NCI-H1694 treated with DMSO at 0.1 percent for 48 hours (cell line): ENCODE measurements at places on chromosomes 1 and 21.
A peak's percentile ranks its signal among the peaks of the same experiment; 100 is the strongest.

- no peak for DNase-seq
These were observed 62.1 kb downstream of the DEGS1 start for GRCh38 chr1:224245188-224245587.

GRCh38 chr21:37525810-37526209, 159.2 kb downstream of the DYRK1A start:
- no peak for DNase-seq

- no peak for DNase-seq
These were observed 4.7 kb upstream of the DENND2D start for GRCh38 chr1:111204983-111205713.

DNA sequence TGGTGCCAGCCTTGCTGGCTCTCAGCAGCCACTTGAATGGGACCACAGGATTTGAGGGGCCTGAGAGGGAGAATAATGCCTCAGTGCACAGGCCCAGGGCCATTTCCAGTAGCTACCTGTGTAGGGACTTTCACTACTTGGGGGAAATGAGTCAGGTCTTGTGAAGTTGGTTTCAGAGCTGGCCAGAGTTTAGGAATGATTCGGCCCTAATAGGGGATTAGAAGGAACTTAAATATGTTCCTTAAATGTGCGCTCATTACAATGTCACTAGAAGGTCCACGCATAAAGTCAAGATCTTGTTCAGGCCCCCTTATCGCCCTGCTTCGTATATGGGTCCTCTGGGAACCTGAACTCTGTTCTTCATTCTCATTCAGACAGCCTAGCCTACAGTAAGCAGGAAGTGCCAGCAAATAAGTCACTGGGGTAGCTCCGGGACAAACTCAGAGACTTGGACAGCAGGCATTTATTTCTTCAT, 5.6 kb upstream of the AKR1A1 start:
- no peak for DNase-seq

- DNase-seq = no peak
These were observed 327.3 kb downstream of the RWDD3 start for GRCh38 chr1:95561346-95561745.

- no peak for DNase-seq
These were observed 24.2 kb upstream of the KLHDC8A start for GRCh38 chr1:205380882-205381281.

- no peak for DNase-seq
These were observed 218.7 kb upstream of the FGGY start for GRCh38 chr1:59078070-59078800.

DNA sequence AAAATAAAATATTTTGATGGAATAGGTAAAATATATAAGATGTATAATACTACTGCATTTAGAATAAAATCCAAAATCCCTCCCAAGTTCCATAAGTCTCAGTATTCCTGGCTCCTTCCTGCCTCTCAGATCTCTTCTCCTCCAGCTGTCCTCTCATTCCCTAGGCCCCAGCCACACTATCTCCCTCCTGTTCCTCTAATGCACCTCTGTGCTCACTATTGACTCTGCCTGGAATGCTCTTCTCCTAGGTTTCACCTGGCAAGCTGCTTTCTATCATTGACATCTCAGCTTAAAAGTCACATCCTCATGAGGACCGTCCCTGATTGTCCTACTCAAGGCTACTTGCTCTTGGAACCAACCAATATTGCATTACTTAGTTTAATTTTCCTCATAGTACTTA, 7.2 kb downstream of the NME7 start:
- no peak for DNase-seq

DNA sequence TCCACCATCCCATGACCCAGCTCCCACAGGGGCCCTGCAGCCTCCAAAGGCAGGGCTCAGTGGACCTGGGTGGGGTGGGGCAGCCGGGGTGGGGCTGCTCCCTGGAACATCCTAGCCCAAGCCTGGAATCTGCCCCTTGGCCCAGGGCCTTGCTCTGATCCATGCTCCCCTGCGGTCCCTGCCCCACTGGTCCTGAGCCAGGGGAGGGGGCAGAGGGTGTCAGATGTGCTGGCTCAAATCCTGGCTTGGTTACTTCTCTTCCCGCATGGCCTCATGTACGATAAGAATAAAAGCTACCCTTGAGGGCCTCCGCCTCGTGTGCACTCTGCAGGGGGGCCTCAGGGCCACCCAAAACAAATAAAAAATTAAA, 819 bp downstream of the SLC25A34 start:
- DNase-seq = no peak

GRCh38 chr1:197526736-197527371, 248.4 kb downstream of the DENND1B start:
- peak; percentile 64 for DNase-seq

DNA sequence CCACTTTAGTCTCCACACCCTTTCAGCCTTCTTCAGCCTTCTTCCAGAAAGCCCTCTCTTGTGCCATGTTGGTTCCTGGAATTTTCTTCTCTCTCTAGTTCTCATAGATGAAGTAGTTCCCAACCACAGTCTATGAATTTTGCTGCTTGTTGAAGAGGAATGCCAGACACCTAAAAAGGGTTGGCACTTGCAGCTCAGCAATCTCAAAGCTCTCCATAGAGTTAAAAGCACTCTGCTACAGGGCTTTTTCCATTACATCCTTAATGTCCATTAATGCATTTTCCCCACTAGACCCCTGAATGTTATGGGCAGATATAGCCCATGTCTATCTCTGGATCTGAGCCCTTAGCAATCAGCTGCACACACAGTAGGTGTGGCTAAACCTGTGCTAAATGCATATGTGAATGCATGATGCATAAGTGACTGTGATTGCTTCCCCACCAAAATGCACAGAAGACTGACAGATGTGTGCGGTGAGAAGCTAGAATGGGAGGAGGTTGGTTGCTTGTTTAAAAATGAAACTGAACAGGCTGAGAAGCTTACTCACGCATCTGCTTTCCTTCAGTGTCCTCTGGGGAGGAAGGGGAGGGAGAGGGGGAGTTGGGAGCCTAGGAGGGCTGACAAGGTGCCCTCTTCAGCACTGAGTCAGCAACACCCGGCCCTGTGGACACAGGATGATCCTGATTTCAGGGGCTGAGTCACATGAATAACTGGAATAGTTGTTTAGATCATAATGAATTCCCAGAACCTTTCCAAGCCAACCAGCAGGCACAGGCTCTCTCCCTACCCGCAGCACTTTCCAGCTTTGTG, 146.1 kb upstream of the FGGY start:
- DNase-seq = peak; percentile 82

- DNase-seq = no peak
These were observed 13.2 kb upstream of the PRMT2 start for GRCh38 chr21:46622226-46622625.

- DNase-seq = no peak
These were observed 32.6 kb downstream of the RNF11 start for GRCh38 chr1:51268634-51269033.

- no peak for DNase-seq
These were observed 15.8 kb downstream of the ATG4C start for GRCh38 chr1:62799688-62800087.

- DNase-seq = no peak
These were observed 509 bp downstream of the GDAP2 start for GRCh38 chr1:117928881-117929342.

- DNase-seq = no peak
These were observed 48.5 kb upstream of the PBX1 start for GRCh38 chr1:164510435-164510834.

- DNase-seq = no peak
These were observed 255.7 kb downstream of the OMA1 start for GRCh38 chr1:58290685-58291372.

DNA sequence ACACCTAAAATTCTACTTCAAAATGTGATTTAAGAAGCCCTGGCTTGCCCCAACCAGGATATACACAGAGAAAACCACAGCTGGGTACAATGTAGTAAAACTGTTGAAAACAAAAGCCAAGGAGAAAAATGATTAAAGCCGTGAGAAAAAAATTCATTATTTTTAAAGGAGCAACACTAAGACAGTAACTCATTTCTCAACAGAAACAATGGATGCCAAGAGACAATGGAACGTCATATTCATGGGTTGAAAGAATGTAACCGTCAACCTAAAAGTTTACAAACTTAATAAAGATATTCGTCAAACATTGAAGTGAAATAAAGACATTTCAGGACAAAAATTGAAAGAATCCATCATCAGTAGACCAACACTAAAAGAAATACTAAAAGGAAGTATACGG, 340.9 kb downstream of the KIF26B start:
- no peak for DNase-seq

DNA sequence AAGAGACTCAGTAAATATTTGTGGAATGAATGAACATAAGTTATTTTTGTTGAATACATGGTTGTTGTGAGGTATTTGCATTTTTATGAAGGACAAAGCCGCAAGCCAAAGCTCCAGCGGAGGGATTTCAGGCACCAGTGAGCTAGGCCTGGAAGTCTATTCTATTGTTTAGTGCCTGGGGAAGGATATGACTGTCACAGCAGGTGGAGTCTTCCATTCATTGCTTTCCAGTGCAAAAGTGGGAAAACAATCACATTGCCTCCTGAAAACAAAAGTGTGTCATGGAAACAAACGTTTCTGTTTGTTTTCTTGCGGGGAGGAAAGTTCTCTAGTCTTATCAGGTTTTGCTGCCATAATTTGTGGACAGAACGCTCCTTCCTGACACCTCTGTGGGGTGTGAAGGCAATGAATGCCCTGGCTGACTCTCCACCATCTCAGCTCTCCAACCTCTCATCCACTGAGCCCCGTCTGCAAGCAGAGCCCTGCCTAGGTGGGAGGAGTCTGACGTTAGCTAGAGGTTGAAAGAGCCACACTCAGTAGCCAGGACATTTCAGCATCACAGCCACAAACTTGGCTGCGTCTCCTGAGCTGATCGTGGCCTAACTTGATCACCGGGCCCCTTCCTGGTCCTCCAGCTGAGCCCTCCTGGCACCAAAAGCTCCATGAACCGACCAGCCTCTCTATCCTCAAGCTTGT, 739.1 kb downstream of the MATN1 start:
- DNase-seq = no peak

DNA sequence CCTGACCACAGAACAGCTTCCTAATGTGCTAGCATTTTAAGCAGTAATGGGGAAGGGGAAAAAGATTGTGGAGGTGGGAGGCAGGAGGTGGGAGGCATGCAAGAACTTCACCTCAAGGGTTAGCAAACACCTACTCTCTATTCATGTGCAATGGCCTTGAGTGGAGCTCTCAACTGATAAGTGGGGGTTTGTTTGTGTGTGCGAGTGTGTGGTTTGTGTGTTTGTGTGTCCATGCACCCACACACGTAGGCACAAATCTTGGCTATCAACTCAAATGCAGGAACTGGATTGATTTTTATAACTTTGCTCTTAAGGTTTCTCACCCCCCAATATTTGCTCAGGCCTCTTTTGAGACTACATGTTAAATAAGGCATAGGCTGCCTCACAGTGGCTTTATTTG, 78.6 kb downstream of the SYT6 start:
- no peak for DNase-seq

DNA sequence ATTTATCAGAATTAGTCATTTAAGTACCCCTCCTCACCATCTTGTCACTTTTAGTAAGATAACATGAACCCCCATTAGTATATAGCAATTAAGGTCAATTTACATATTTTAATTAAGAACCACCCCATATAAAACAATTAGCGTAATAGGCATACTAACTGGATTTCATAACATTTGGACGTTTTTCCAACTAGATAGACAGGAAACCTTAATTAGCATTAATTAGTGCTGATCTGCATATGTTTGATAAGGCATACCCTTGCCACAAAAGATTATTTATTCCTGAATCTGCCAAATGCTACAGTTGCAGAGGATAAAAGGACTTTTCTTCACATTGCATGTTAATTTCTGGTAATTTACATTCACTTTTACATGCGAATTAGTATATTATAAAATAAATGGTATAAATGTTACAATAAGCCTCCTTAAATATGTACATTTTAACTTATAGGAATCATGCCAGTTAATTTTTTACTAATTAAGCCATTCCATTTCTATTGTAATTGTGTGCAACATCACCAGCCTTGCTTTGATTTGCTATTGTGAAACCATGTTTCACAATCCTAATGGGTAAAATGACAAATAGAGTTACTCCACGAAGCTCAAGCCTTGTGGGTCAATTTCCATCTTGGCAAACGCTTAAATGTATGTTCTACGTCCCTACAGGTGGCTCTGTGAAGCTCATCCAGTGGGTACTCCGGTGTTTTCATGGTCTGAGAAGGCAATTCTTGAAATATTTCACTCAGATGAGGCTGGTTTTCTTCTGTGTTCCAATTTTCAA, 469.6 kb downstream of the DPYD start:
- DNase-seq = no peak

GRCh38 chr21:34284666-34285065, 79.1 kb upstream of the KCNE2 start:
- no peak for DNase-seq

- DNase-seq = no peak
These were observed 24.9 kb downstream of the KMO start for GRCh38 chr1:241557031-241557430.

DNA sequence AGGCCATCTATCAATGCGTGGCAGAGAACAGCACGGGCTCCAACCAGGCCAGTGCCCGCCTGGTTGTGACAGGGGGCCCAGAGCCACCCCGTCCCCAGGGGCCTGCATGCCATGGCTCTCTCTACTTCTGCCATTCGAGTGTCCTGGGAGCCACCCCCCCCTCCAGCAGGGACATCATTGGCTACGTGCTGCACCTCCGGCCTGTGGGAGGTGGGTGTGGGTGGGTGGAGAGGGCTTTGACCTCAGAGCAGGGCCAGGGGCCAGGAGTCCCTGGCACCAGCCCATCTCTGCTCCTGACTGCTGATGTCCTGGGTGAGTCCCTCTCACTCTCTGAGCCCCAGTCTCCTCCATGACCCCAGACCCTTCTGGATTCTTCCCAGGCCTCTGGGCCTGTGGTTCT, 25.3 kb downstream of the SLC27A3 start:
- DNase-seq = no peak

- peak; percentile 86 for DNase-seq
These were observed 44.5 kb upstream of the DISP3 start for GRCh38 chr1:11434501-11434900.

- DNase-seq = no peak
These were observed 9.0 kb upstream of the ABCG1 start for GRCh38 chr21:42209801-42210479.

DNA sequence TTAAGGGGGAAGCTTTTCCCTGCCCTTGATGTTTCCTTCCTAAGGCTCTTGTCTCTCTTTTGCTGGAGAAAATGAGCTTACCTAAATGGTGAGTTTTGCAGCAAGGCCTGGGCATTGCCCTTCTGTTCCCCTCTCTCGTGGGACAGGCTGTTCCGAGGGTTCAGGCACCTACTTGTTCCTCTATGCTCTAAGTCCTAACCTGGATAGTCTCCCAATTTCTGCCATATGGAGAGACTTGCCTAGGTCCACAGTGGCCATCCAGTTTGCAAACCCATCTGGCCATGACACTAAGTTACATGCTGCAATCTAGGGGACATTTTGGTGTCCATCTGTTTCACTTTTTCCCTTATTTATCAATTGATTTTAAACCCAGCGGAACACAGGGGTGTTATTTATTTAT, 192.0 kb upstream of the KIAA0040 start:
- DNase-seq = no peak

- DNase-seq = no peak
These were observed 75.9 kb downstream of the CCDC18 start for GRCh38 chr1:93256433-93256832.
